T-helper 22 cell (primary cell): ENCODE measurements at places on chromosomes 7 and 10.

GRCh38 chr10:61904733-61905725 is 3.5 kb downstream of the ARID5B start:
- DNase-seq, result peak; percentile 42

DNA sequence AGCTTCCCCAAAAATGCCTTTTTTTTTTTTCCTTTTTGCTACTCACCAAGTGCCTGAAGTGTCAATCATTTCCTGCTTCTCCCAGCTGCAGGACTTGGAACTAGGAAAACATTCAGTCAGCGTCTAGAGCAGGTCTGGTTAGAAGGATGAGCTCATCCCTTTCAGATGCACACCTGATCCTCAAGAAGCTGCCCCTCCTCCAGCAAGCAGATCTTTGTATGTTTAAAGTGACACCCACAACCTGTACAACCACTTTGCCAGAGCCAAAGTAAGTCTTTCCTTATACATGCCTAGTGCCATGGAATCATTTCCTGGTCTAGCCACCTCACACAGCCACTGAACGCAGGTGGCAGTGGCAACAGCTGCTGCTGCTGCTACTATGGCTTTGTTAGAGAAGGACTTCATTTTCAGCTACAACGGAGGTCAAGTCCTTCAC is 10.4 kb upstream of the USP54 start:
- no peak for DNase-seq

DNA sequence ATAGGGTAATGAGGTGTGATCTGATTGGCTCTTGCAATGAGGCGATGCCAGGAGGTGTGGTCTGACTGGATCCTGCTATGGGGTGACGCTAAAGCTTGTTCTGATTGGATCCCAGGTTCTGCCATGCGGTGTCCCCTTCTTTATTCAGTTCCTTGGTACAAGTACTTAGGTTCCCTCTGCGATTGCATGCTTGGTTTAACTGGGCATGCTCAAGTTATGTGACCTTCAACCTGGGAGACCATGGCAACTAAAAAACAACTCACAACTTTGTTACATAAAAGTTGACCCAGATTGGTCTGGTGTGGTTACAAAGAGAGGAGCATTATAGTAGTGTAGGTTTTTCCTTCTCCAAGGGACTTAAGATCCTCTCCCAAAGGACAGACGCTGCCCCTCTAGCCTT is 49.5 kb upstream of the DNAJC1 start:
- DNase-seq, result no peak

- no peak for DNase-seq
These were observed 244.0 kb upstream of the ZWINT start for GRCh38 chr10:56605051-56605450.
